ENCODE measurements at places on chromosomes 1 and 21. TPM values are rescaled to one million over a fixed set of nuclear protein-coding genes. Genes with fewer than 3 reads are reported as not detected.

The PGBD5 gene
- 37.8 TPM for total RNA-seq

- no peak overlapping the region for H3K27ac ChIP-seq
- H3K36me3 ChIP-seq: no peaks in the 10 kb centered on the region
- DNase-seq: no peak
- no peaks in the 10 kb centered on the region for H3K4me1 ChIP-seq
- no peak overlapping the region for H3K4me3 ChIP-seq
- H3K27me3 ChIP-seq: peaks cover 43% of the 10 kb centered on the region
Observed at GRCh38 chr1:152344438-152344837, 15.4 kb downstream of the FLG2 start.

The OTUD3 gene
- total RNA-seq: 7.4 TPM

- no peaks in the 10 kb centered on the region for H3K27me3 ChIP-seq
- no peak for DNase-seq
- H3K27ac ChIP-seq: no peak overlapping the region
Observed at GRCh38 chr1:107532318-107532717, 391.5 kb downstream of the NTNG1 start.

- H3K4me1 ChIP-seq: peaks cover 22% of the 10 kb centered on the region
- H3K27ac ChIP-seq: no peak overlapping the region
- H3K36me3 ChIP-seq: no peaks in the 10 kb centered on the region
- H3K4me3 ChIP-seq: no peak overlapping the region
- no peak for DNase-seq
- peaks cover 100% of the 10 kb centered on the region for H3K27me3 ChIP-seq
Observed at GRCh38 chr1:18633422-18634155, 2.9 kb downstream of the PAX7 start.

DNA sequence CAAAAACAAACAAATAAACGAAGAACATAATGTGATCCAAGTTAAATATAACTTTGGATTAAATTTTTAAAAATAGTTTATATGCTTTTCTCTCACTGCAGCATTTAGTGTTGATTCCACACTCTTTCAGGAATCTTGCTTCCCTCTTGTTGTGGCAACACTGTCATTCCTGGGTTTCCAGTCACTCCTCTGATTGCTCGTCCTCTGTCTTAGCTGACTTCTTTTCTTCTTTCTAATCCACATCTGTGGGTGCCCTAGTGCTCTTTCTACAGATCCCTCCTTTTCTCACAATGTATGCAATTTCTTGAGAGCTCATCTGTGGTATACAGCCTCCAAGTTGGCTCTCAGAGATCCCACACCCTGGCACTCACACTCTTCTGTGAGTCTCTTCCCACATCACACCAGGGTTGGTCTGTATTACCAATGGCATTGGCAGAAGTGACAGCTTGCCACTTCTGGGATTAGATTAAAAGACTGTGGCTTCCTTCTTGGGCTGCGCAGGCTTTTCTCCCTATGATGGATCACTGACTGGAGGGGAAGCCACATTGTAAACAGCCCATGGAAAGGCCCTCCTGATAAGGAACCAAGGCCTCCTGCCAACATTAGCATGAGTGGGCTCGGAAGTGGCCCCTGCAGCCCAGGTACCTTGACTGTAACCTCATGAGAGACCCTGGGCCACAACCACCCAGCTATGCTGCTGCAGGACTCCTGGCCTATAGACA, 11.5 kb upstream of the MYOC start:
- DNase-seq: no peak
- no peak overlapping the region for H3K27ac ChIP-seq
- no peaks in the 10 kb centered on the region for H3K27me3 ChIP-seq
- H3K4me3 ChIP-seq: no peak overlapping the region

The FAM163A gene
- not detected for total RNA-seq
